Psoas muscle (tissue), 8 donors: ENCODE measurements at places on chromosomes 1 and 21. TPM values are rescaled to one million over a fixed set of nuclear protein-coding genes. Genes with fewer than 3 reads are reported as not detected.

Gene NHLH1
- total RNA-seq = 0.20 TPM

Gene MSTO1
- 15.3 TPM for total RNA-seq

Gene C1QC
- total RNA-seq = 39.1 TPM

DNA sequence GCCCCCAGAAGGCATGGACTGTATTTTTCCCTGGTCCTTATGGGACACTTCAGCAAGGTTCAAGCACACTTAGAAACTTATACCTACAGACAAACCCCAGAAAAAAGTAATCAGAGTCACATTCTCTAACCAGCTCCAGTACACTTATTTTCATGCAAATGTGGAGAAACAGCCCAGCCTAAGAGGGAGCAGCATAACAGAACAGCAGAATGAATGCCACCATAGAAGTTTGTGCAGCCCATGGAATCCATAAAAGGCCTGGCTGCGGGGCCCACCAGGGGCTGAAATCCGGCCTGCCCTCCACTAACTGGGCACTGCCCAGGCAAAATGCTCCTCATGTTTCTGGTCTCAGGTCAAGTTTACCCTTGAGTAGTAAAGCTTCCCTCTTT is 60.4 kb upstream of the ATP1A1 start:
- H3K36me3 ChIP-seq = no peaks in the 10 kb centered on the region
- H3K27me3 ChIP-seq = no peaks in the 10 kb centered on the region
- H3K4me1 ChIP-seq = peaks cover 16% of the 10 kb centered on the region
- H3K27ac ChIP-seq = no peak overlapping the region

DNA sequence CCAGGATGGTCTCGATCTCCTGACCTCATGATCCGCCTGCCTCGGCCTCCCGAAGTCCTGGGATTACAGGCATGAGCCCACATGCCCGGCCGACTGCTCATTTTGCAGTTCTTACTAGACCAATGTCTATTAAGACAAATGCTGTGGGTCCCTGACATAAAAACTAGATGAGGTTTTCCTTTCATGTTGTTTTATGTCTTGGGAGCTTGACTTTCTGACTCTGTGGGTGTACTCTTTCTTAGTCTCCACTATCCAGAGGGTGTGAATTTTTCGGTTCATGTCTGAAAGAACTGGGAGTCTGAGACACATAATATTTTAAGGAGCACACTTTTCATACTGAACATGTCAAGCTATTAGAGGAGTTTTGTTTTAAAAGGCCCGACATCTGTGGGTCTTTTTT is 744.9 kb upstream of the B3GALT2 start:
- no peak for DNase-seq
- no peaks in the 10 kb centered on the region for H3K36me3 ChIP-seq
- no peaks in the 10 kb centered on the region for H3K27me3 ChIP-seq
- no peak overlapping the region for H3K27ac ChIP-seq
- H3K4me3 ChIP-seq = no peak overlapping the region

- H3K27ac ChIP-seq = no peak overlapping the region
- H3K27me3 ChIP-seq = no peaks in the 10 kb centered on the region
- H3K4me1 ChIP-seq = peaks cover 2% of the 10 kb centered on the region
- no peak for DNase-seq
Observed at GRCh38 chr1:6972399-6972798, 187.1 kb downstream of the CAMTA1 start.

Gene PER3
- total RNA-seq = 4.8 TPM

Gene ZBTB8OS
- total RNA-seq = 25.3 TPM

Gene VN1R5
- total RNA-seq = not detected

Gene TMEM61
- total RNA-seq = 0.34 TPM

Gene CRB1
- 0.77 TPM for total RNA-seq

DNA sequence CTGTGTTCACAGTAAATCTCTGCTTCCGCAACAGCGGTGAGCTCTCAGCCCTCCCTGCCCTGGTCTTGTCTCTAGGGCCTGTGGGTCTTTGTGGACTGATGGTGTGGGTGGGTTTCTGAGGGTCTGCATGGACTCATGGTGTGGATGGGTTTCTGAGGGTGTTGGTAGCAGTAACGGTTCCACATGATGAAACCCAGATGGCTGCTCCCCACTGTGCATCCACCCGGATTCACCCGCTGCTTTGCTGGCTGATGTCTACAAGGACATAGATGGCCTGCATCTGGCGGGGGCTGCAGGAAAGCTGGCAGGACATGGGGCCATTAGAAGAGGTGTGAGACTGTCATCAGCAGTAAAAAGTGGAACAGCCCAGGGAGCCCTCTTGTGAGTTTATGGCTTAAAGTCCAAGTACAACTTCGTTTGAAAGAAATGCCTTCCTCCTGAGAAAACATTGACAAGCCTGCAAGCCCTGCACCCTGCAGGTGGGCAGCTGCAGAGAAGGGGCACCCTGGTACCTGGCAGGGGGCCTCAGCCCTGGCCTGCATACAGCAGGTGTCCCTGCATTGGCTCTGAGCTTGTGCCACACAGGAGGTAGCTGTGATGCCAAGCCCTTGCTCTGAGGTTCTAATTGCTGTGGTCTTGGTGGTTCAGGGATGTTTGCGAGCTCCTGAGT is 156.9 kb upstream of the COL6A1 start:
- no peak overlapping the region for H3K4me3 ChIP-seq
- no peak for DNase-seq
- no peak overlapping the region for H3K27ac ChIP-seq
- no peaks in the 10 kb centered on the region for H3K4me1 ChIP-seq
- H3K36me3 ChIP-seq = no peaks in the 10 kb centered on the region

DNA sequence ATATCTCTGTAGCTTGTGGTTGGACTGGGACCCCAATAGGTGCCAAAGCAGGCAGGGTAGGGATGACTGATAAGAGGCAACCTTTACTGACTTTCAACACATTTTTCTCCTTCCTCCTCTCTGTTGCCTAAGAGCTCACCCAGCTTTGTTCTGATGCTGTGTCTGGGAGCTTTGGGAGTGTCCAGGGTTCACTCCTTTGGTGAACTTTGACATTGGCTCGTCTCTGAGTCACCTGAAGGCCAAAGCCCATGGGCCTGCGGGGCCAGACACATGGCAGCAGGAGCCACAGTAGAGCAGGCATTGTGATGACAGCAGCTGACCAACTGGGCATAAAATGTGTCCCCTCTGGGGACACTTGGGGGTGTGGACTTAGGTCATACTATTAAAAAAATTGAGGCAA is 99.5 kb upstream of the ZNF644 start:
- no peak overlapping the region for H3K27ac ChIP-seq
- DNase-seq = no peak
- no peaks in the 10 kb centered on the region for H3K4me1 ChIP-seq
- no peaks in the 10 kb centered on the region for H3K36me3 ChIP-seq

GRCh38 chr1:167104256-167104633 is 10.4 kb downstream of the STYXL2 start:
- H3K36me3 ChIP-seq = no peaks in the 10 kb centered on the region
- peak overlapping the region; percentile 96 for H3K27ac ChIP-seq
- no peaks in the 10 kb centered on the region for H3K27me3 ChIP-seq
- H3K4me1 ChIP-seq = peaks cover 86% of the 10 kb centered on the region

- no peak overlapping the region for H3K4me3 ChIP-seq
- no peak for DNase-seq
- no peaks in the 10 kb centered on the region for H3K4me1 ChIP-seq
- H3K36me3 ChIP-seq = no peaks in the 10 kb centered on the region
- H3K27ac ChIP-seq = no peak overlapping the region
Observed at GRCh38 chr1:174713796-174714195, 266.0 kb downstream of the GPR52 start.

GRCh38 chr1:54850069-54850730 is 36.8 kb downstream of the DHCR24 start:
- no peak overlapping the region for H3K27ac ChIP-seq
- no peaks in the 10 kb centered on the region for H3K27me3 ChIP-seq
- no peak for DNase-seq

DNA sequence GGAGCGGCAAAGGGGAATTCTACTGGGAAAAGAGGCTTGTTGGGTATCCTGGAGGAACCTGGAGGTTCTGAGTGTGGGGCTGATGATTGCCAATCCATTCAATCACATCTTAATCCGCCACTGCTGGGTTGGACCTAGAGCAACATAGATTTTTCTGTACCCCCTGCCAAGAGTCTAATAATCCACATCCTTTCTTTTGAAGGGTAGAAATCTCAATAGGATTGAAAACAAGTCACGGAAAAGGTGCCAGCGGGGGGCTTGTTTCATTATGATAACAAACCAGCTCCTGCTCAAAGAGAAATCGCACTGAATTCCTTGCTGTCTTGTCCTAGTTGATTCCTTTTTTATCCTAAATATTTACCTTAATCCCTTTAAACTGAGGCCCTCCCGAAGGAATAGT is 528.5 kb downstream of the ADGRL2 start:
- no peaks in the 10 kb centered on the region for H3K4me1 ChIP-seq
- no peaks in the 10 kb centered on the region for H3K36me3 ChIP-seq
- DNase-seq = no peak

DNA sequence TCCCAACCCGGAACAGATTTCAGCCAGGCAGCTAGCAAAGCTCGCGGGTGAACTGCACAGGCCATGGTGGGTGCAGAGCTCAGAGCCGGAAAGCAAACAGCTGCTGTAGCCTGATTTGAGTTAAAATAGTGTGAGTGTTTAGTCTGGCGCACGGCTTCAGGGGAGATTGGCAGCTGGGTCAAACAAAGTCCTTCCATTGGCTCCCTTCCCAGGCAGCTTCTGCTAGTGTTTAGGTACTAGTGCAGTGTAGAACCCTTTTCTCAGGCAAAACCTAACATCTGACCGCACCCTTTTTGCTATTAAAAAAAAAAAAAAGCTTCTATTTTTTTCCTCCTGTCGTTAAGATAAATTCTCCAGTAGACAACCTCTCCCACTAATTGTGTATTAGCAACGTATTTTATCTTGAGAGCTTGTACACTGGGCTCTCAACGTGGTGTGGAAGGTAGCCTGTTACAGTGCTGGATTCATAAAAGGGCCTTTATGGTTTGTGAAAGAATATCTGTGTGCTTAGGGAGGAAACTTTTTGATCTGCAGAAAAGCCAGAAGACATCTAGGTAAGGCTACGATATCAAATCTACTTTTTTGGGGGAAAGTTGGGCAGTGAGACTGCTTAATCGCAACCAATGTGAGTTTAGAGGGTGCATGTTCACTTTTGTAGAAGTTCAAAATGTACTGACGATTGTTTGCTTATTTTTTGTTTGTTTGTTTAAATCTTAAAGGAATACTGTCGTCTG is 689.6 kb downstream of the USP25 start:
- peak overlapping the region; percentile 71 for H3K4me3 ChIP-seq
- no peaks in the 10 kb centered on the region for H3K36me3 ChIP-seq
- DNase-seq = peak; percentile 50
- peaks cover 19% of the 10 kb centered on the region for H3K4me1 ChIP-seq

Gene ROR1
- total RNA-seq = 1.8 TPM
